ENCODE measurements at places on chromosomes 12 and 14.
A peak's percentile ranks its signal among the peaks of the same experiment; 100 is the strongest.

- no peak for DNase-seq
These were observed 2.6 kb upstream of the CAPRIN2 start for GRCh38 chr12:30757316-30757715.

DNA sequence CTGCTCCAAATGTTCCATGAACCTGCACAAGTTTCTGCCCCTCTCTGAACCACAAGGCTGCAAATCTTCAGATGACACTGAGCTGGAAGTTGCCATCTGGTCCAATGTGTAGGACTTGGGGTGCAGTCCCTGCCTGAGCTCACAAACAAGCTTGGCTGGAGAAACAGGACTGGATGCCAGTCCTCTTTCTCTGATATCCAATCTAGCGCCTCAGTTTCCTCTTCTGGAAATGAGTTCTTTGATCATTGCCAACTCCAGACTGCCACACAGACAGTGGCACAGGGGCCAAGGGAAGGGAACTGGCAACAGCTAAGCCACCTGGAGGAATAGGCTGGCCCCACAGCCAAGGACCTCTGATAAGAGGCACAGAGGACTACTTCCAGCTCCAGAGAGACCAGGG, 15.5 kb downstream of the CMKLR1 start:
- no peak for DNase-seq

GRCh38 chr12:11969437-11970154, 101.1 kb upstream of the BCL2L14 start:
- no peak for DNase-seq

DNA sequence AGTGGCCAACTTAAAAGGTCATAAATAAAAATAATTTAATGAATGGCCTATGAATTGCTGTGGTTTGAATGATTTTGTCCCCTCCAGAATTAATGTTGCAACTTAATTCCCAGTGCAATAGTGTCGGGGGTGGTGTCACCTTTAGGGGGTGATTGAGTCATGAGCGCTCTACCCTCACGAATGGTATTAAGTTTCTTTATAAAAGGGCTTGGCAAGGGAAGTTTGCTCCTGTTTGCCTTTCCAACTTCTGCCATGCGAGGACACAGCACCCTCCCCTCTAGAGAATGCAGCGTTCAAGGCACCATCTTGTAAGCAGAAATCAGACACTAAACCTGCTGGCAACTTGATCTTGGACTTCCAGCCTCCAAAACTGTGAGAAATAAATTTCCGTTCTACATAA, 253.3 kb downstream of the ATXN7L3B start:
- no peak for DNase-seq

GRCh38 chr12:14723763-14724162, 27.4 kb upstream of the GUCY2C start:
- DNase-seq, result peak; percentile 48

DNA sequence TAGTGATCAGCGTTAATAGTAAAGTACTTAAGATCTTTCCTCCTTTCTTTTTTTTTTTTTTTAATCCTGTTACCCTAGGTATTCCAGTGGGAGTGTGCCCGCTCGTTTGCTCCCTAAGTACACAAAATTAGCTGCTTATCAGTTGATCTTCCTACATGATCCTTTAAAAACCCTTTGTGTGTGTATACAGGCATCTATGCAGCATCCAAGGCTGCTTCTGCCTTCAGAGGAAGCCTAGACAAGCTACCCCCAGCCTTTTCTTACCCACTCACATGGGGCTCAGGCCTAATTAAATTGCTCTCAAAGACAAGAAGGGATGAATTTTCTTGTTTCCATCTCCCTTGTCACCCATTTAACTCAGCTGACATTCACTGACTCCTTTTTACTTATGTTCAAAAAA, 343.4 kb upstream of the LMO3 start:
- DNase-seq, result no peak

- DNase-seq, result no peak
These were observed 77.4 kb upstream of the REP15 start for GRCh38 chr12:27618836-27619235.
